ENCODE measurements at places on chromosomes 6 and 20.

GRCh38 chr6:7914311-7914710 is 3.7 kb upstream of the TXNDC5 start:
- no peak for ATAC-seq

DNA sequence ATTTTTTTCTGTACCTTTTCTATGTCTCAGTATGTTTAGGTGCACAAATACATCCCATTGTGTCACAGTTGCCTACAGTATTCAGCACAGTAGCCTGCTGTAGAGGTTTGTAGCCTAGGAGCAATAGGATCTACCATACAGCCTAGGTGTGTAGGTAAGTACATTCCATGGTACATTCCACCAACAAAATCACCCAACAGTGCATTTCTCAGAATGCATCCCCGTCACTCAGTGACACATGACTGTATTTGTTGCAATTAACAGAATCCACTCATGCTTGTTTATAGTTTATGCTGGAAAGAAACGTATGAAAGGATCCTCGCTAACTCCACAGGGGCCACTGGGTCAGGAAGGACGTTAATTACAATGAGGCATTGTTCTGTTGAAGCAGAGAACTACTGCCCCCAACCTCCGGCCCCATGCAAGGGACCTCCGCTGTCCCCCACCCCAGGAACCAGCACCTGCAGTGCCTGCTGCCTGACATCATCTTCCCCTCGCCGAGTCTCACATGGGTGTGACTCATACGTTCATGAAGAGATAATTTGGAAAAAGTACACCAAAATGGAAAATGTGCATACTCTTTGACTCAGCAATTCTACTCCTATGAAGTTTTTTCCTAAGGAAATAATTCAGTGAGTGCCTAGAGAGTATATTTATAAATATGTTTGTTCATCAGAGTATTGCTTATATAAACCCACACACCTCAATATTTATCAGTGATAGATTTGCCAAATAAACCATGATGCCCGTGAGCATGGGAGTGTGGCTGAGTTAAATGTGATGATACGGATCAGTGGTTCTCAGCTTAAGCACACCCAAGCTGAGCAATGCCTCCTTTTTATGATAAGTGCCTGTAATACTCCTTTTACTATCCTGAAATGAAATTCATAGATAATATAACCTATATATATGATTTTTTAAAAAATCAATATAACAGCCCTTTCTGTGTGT is 156.4 kb upstream of the ECI2 start:
- no peak for ATAC-seq

DNA sequence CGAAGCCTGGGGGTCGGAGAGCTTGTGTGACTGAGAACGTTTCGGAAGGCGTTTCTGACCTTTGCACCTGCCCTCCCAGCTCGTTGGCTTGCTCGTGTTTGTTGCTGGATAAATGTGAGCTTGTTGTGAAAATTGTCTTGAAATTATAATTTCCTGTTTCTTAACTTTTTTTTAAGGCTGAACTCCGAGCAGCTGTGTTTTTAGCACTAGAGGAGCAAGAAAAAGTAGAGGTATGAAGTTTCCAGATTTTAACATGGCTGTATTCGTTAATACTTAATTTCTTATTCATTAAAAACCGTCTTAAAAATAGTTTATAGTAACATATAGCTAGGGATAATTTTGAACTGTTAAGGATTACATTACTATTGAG is 672 bp downstream of the CEP43 start:
- no peak for ATAC-seq

DNA sequence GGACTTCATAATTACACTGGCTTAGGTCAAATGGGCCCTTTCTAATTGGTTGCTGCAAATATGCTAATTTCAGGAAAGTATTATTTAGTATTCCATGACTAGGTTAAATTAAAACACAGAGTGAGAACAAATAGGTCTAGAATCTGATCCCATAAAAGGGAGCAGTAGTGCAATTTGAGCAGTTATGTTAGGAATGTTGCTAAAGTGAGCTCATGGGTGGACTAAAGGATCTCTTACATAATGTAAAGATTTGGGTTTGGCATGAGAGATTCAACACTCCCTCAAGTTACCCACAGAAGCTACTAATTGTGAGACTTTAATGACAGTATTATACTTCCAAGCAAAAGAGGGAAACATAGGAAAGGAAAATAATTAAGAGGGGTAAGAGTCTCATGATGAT is 109.1 kb downstream of the C6orf58 start:
- ATAC-seq: no peak

GRCh38 chr6:13762611-13763441 is 51.2 kb upstream of the RANBP9 start:
- peak; percentile 85 for ATAC-seq

DNA sequence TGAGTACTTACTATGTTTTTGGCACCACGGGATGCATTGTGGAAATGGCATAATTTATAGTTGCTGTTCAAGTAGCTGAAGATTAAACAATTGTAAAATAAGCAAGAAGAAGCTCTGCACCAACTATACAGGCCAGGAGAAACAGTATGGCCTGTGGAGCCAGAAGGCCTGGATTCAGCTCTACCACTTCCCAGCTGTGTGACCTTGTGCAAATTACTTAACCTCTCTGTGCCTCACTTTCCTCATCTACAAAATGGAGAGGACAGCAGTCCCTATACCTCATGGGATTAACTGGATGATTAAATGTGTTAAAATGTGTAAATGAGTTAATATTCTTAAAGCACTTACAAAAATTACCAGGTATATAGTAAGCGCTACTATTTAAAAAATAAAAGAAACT is 49.1 kb downstream of the CNKSR3 start:
- ATAC-seq: no peak

- peak; percentile 23 for ATAC-seq
Observed at GRCh38 chr6:125791151-125791819, 525 bp downstream of the NCOA7 start.

DNA sequence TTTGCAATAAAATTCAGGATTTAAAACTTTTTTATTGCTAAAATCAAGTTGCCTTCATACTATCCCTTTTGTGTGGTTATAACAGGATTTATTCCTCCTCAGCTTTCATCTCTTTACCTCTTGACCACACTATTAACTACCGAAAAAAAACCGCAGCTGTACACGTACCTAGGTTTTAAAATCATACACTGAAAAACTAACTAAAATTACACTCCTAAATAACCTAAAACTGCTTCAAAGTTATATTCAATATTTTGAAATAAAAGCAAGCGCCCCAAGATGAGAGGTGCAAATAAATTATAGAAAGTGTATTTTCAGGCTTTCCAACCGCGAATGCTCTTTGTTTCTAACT is 1.4 kb downstream of the MPC1 start:
- no peak for ATAC-seq

GRCh38 chr20:37276494-37277252 is 12.8 kb upstream of the MANBAL start:
- ATAC-seq: peak; percentile 29

- no peak for ATAC-seq
Observed at GRCh38 chr6:160300076-160300695, 41.6 kb upstream of the SLC22A2 start.

DNA sequence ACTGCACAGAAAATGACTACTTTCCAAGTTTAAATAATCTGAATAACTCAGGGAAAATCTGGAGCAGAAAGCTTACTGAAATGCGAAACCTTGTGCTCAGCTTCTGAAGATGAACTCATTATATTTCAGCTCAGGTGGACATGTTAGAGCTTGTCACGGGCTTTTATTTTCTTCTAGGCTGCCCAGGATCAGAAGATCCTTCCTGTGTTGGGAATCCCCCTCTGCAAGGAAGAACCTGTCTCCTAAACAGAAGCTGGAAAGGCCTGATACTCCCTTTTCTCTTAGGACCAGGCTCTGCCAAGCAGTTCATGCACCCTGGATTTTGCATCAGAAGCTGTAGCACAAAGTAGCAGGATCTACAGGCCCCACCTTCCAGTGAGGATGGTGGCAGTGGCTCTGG is 5.1 kb upstream of the SLC2A12 start:
- no peak for ATAC-seq

DNA sequence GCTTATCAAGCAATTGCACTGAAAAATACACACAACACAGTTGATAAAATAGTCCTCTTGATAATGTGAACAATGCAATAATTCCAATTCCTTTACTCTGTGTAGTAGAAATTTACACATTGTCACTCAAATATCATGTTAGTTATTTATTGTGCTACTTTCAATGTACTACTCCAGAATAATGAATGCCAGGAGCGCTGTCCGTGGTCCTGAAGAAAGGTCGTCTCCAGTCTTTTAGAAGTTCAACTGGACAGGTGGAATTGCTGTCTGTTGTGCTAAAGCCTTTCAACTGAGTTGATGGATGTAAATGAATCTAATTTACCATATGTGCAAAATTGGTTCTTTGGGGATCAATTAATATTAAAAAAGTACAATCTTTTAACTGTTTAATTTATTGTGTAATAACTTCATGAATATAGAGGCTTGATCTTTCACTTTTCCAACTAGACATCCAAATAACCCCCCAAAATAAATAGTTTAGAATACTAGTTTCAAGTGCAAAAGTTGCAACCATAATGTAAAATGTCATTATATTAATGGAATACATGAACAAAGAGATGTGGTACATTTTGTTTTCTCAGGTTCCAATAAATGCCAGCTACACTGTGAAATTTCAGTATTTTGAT is 3.2 kb downstream of the GRIK2 start:
- ATAC-seq: no peak

DNA sequence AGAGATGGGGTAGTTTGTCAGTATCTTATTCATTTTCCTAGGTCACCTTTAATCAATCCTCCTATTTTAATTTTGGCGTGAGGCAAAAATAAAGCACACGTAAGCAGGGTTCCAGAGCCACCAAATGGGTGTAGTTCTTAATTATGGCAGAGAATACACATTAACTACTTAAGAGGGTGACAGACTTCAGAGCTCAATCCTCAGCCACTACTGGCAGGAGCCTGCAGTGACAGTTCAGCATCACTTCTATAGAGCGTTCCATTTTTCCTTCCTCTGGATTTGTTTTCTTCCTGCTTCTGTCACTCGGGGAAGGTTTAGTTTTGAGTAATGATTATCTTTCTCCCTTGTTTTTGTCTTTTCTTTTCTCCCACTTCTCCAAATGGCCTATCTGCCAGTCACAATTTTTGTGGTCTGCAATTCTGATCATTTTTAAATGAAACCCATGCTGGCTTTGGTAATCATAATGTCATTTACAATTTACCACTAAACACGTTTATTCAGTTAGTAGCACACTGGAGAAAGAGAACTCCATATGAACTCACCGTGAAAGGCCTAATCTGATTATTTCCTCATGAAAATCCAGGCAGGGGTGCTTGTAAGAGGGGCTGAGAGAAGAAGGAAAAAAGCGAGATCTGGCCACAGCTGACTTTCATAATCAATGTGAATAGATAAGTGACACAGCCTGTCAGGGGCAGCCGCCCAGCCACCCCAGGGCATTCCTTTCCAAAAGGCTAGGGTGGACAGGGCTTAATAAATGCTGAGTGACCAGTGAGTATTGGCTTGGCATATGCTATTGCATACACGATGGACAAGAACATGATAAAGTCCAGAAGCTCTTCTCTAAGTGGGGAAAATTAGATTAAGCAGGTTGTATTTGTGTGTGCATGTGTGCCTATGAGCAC is 412.1 kb downstream of the PKHD1 start:
- ATAC-seq: no peak

DNA sequence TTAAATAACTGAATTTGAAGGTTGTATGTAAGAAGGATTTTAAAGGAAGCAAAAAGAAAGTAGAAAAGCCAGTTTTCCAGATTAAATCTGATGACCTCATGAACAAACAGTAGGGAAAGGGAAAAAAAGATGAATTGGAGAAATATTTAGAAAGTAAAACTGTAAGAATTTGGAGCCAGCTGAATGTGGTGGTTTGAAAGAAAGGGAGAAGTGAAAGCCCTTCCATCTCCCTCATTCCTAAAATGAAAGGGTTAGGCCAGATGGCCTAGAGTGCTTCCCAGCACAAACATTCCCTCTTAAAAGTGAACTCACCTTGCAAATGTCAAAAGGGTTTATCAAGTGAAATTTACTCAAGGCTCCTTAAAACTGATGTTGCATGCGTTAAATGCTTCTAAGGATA is 139.3 kb upstream of the COL21A1 start:
- ATAC-seq: no peak

- no peak for ATAC-seq
Observed at GRCh38 chr6:67210450-67210849, 1424.6 kb upstream of the ADGRB3 start.

- no peak for ATAC-seq
Observed at GRCh38 chr6:127550403-127550802, 26.6 kb upstream of the C6orf58 start.

DNA sequence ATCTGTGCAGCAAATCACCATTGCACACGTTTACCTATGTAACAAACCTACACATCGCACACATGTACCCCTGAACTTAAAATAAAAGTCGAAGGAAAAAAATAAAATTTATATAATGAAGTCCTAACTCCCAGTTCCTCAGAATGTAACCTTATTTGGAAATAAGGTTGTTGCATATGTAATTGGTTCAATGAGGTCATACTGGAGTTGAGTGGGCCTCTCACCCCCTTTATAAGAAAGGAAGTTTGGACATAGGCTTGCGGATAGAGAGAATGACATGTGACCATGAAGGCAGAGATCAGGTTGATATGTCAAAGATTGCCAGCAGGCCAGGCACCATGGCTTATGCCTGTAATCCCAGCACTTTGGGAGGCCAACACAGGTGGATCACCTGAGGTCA is 16.1 kb upstream of the ZBTB22 start:
- no peak for ATAC-seq

- ATAC-seq: no peak
Observed at GRCh38 chr6:5752391-5752680, 254.4 kb downstream of the NRN1 start.

DNA sequence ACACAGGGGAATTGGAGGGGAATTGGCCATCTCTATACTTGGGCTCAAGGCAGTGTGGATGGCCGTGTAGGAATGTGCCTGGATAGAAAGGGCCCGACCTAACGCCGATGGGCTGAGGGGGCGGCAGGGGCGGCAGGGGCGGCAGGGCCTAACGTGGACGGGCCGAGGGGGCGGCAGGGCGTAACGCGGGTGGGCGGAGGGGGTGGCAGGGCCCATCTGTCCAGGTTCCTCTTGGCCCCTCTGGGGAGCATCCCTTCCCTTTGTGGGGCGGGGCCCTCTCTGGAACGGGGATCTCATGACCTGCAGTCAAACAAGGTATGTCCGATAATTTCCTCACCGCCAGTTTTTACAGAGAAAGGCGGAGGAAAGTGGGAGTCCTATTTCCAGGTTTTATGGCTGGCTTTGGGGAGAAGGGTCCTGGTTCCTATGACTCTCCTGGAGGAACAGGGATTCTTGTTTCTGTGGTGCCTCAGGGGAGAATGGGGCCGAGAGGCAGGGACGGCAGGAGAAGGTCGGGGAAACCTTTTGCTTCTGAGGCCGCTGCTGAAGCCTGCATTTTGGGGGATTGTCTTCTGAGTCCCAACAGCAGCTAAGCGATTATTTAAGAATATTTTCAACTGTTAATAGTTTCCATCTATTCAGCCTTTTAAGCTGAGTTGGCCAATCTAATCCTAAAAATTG is 100.8 kb upstream of the FRMD1 start:
- no peak for ATAC-seq

GRCh38 chr6:157862706-157863105 is 39.7 kb downstream of the SNX9 start:
- ATAC-seq: no peak

- ATAC-seq: no peak
Observed at GRCh38 chr6:709471-710056, 16.6 kb upstream of the EXOC2 start.
